Cardiac muscle cell (in vitro differentiated cells and primary cell): ENCODE measurements at places on chromosomes 5 and 9. TPM values are rescaled to one million over a fixed set of nuclear protein-coding genes. Genes with fewer than 3 reads are reported as not detected.
A peak's percentile ranks its signal among the peaks of the same experiment; 100 is the strongest.

The LTC4S gene
- total RNA-seq, result 5.3 and 10.2 TPM in 2 replicates

The GARIN3 gene
- total RNA-seq, result not detected in 2 replicates

The ACTBL2 gene
- total RNA-seq, result not detected in 2 replicates

The WNT8A gene
- total RNA-seq, result not detected in 2 replicates

The IL3 gene
- total RNA-seq, result not detected in 2 replicates

The TXNDC8 gene
- not detected in 2 replicates for total RNA-seq

The LIX1 gene
- total RNA-seq, result 68.1 and 108 TPM in 2 replicates

The CCDC152 gene
- 1.5 TPM in 2 replicates for total RNA-seq

DNA sequence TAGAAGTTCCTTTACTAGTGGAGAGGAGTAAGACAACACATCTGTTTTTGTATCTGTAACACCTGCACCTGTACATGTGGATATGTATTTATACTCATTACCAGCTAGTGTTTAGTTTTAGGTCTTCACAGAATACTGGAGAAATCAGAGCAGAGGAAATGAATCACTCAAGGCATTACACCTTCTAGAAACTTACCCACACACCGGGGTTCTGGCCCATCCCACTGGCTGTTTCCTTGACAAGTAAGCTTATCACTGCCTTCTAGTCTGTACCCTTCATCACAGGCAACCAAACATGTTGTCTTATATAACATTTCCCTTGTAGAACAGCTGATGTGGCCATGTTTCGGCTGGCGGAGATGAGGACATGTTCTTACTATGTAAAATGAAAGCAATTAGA, 76.7 kb downstream of the SVEP1 start:
- no peaks in the 10 kb centered on the region for H3K4me1 ChIP-seq
- H3K36me3 ChIP-seq, result no peaks in the 10 kb centered on the region
- no peak overlapping the region for H3K27ac ChIP-seq
- H3K27me3 ChIP-seq, result no peaks in the 10 kb centered on the region
- no peak overlapping the region for H3K4me3 ChIP-seq

DNA sequence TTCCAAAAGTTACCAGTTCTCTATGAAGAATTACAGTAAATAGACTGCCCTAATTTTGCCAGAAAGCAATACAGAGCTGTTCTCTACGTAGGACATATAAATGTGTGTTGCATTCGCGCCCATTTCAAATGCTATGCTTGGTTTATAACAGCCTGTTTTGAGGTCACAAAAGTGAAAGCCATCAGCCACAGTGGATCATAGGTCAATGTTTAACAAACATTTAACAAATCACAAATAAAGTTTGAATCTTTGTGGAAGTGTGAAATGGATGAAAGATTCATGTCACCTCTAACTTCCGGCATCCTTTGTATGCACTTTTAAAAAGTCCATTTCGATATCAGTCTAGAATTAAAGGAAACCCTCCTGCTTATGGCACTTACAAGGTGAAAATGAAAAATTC, 371.3 kb downstream of the GLIS3 start:
- DNase-seq, result no peak
- H3K27ac ChIP-seq, result no peak overlapping the region
- H3K27me3 ChIP-seq, result no peaks in the 10 kb centered on the region
- no peaks in the 10 kb centered on the region for H3K4me1 ChIP-seq
- H3K4me3 ChIP-seq, result no peak overlapping the region

- H3K4me3 ChIP-seq, result no peak overlapping the region
- H3K27me3 ChIP-seq, result no peaks in the 10 kb centered on the region
- no peaks in the 10 kb centered on the region for H3K36me3 ChIP-seq
- DNase-seq, result no peak
- no peaks in the 10 kb centered on the region for H3K4me1 ChIP-seq
Measured at GRCh38 chr5:173187054-173187743, 42.9 kb downstream of the BNIP1 start.

- H3K36me3 ChIP-seq, result no peaks in the 10 kb centered on the region
- DNase-seq, result no peak
- peaks cover 4% of the 10 kb centered on the region for H3K27me3 ChIP-seq
- no peak overlapping the region for H3K27ac ChIP-seq
- no peak overlapping the region for H3K4me3 ChIP-seq
- H3K4me1 ChIP-seq, result peaks cover 4% of the 10 kb centered on the region
Measured at GRCh38 chr9:126790561-126790960, 14.3 kb upstream of the ZBTB43 start.

DNA sequence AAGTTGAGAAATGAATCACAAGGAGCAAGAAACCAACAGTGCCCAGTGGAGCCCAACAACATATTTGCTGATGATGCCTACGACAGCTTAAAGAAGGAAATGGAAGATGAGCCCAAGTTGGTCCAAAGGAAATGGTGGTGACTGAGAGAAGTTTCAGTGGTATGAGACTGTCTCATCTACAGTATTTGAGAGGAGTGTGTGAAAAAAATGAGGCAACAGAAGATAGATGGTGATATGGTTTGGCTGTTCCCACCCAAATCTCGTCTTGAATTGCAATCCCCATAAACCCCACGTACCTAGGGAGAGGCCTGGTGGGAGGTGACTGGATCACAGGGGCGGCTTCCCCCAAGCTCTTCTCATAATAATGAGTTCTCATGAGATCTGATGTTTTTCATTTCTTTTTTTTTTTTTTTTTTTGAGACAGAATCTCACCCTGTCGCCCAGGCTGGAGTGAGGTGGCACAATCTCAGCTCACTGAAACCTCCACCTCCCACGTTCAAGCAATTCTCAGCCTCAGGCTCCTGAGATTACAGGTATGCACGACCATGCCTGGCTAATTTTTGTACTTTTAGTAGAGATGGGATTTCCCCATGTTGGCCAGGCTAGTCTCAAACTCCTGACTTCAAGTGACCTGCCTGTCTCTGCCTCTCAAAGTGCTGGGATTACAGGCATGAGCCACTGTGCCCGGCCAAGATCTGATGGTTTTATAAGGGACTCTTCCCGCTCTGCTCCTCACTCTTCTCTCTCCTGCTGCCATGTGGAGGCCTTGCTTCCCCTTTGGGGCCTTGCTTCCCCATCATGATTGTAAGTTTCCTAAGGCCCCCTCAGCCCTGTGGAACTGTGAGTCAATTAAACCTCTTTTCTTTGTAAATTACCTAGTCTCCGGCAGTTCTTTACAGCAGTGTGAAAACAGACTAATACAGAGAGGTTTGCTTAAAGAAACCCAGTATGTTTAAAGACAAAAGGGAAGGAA, 30.2 kb downstream of the EFCAB9 start:
- H3K4me3 ChIP-seq, result no peak overlapping the region
- H3K4me1 ChIP-seq, result no peaks in the 10 kb centered on the region
- peak overlapping the region; percentile 51 for H3K27ac ChIP-seq

GRCh38 chr9:34710023-34710422, at the start of gene CCL21:
Gene CCL21 (minus strand): TSS chr9:34710136. CDS start chr9:34710066, 70 bp downstream.
- no peak within 1 kb of the TSS for H3K27ac ChIP-seq
- H3K4me3 ChIP-seq, result no peak within 1 kb of the TSS
- H3K4me1 ChIP-seq, result no peaks in the 10 kb centered on the region

DNA sequence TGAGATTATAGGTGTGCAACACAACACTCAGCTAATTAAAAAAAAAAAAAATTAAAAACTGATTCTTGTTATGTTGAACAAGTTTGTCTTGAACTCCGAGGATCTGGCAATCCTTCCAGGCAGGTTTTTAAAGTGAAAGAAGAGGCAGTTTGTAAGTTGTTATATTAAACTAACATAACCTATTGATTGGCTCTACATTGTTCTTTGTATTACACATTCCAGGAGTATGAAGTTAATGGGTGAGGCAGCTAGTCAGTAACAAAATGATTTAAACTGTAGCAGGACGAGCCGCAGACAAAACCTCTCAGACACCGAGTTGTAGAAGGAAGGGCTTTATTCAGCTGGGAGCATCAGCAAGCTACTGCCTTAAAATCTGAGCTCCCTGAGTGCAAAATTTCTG, 1953.9 kb upstream of the CDH6 start:
- no peaks in the 10 kb centered on the region for H3K4me1 ChIP-seq
- H3K36me3 ChIP-seq, result no peaks in the 10 kb centered on the region
- H3K27me3 ChIP-seq, result no peaks in the 10 kb centered on the region
- no peak overlapping the region for H3K27ac ChIP-seq
- no peak overlapping the region for H3K4me3 ChIP-seq
- DNase-seq, result no peak

DNA sequence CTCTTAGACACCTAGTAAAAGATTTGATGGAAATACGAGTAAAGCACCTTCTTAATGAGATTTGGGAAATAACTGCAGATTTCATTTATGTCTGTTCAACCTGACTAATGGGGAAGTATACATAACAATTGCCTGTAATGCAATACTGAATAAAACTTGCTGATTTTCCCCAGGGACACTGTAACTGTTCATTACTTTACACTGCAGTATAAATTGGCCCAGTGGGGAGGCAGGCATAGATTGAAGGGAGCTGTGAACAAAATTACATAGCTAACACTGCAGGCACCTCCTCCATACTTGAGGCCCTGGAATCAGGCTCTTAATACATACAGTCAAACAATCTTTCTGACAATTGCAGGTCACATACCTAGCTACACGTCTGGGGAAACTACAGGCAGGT, 216.2 kb downstream of the PTPRD start:
- no peak overlapping the region for H3K27ac ChIP-seq
- H3K36me3 ChIP-seq, result no peaks in the 10 kb centered on the region
- no peaks in the 10 kb centered on the region for H3K4me1 ChIP-seq
- DNase-seq, result no peak

- DNase-seq, result no peak
- H3K27ac ChIP-seq, result no peak overlapping the region
- no peaks in the 10 kb centered on the region for H3K36me3 ChIP-seq
- peaks cover 29% of the 10 kb centered on the region for H3K4me1 ChIP-seq
- no peaks in the 10 kb centered on the region for H3K27me3 ChIP-seq
Measured at GRCh38 chr5:107418071-107418470, 252.7 kb downstream of the EFNA5 start.

DNA sequence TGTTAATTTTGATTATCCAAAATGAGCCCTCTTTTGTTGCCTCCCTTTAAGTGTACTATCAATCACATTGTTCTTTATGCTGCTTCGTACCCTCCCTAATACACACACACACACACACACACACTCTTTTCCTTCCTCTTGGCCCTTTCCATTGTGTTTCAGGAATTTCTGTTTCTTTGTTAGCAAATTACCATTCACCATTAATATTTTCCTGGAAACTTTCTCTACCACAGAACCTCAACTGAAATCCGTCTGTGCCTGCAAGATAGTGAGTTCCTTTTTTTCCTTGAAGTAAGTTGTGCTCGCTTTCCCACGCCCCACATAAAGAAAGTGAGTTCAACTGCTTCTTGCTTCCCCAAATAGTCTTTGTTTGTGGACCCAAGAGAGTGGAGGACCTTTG, 61.8 kb downstream of the SMIM15 start:
- no peak overlapping the region for H3K27ac ChIP-seq
- DNase-seq, result no peak
- peaks cover 4% of the 10 kb centered on the region for H3K36me3 ChIP-seq

DNA sequence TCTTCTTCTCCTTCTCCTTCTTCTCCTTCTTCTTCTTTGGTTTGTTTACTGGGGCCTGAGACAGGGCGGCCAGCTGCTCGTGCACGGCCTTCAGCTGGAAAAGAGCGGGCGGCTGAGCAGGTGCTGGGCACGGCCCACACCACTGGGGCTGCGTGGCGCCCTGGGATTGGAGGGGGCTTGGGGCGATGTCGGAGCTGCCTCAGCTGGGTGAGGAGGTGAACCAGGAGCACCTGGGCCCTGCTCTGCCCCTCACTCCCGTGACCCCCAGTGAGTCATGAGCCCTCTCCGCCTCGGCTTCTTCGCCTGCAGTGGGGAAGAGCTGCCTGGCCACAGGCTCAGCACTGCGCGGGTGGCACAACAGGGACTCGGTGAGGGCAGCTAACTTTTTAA, 14.9 kb downstream of the BRD3OS start:
- H3K36me3 ChIP-seq, result peaks cover 37% of the 10 kb centered on the region
- no peak for DNase-seq
- H3K4me1 ChIP-seq, result no peaks in the 10 kb centered on the region
- H3K27me3 ChIP-seq, result no peaks in the 10 kb centered on the region
- no peak overlapping the region for H3K27ac ChIP-seq
- no peak overlapping the region for H3K4me3 ChIP-seq

- no peaks in the 10 kb centered on the region for H3K27me3 ChIP-seq
- DNase-seq, result no peak
- no peak overlapping the region for H3K4me3 ChIP-seq
- no peaks in the 10 kb centered on the region for H3K4me1 ChIP-seq
Measured at GRCh38 chr5:148060881-148061280, 2.9 kb upstream of the SPINK5 start.

GRCh38 chr9:108783326-108783725, 72.5 kb downstream of the ACTL7B start:
- no peak overlapping the region for H3K27ac ChIP-seq
- no peak overlapping the region for H3K4me3 ChIP-seq
- H3K4me1 ChIP-seq, result peaks cover 8% of the 10 kb centered on the region

DNA sequence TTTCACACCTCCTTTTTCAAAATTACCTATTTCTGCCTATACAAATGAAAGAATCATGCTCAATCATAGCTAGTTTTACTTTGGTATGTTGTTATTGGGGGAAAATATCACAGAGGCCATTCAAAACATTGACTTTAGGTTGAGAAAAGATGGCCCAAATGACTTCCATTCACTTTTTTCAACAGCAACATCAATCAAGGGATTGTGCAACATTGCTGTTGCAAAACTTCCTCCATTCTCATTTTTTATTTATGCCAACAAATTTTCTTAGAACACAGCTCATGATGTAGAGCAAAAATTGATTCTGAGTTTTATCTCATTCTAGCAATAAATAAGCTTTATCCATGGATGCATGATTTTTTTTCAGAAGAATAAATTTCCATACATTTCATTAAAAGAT, 93.6 kb upstream of the RORB start:
- H3K4me3 ChIP-seq, result no peak overlapping the region
- H3K4me1 ChIP-seq, result no peaks in the 10 kb centered on the region
- no peaks in the 10 kb centered on the region for H3K36me3 ChIP-seq
- no peak for DNase-seq
